ENCODE measurements at places on chromosomes 5 and 9.
A peak's percentile ranks its signal among the peaks of the same experiment; 100 is the strongest.

GRCh38 chr9:132075853-132076252 lies 3.8 kb downstream of the MED27 start:
- DNase-seq: no peak

DNA sequence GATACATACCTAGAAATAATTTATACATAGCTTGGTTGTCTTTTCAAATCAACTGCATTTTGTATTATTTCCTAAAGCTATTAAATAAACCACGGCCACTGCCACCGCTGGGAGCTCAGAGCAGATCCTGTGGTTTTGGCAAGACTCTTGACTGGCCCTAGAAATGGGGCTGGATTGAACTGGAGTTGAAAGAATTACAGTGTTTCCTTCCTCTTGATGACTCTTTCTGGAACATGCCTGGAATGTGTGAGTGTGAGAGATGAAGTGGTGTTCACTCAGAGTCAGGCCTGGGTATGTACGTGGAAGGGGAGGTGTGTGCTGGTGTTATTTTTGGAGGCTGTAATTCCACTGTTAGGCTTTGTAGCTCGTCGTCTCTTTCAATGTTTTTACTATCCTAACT lies 45.9 kb downstream of the TEK start:
- DNase-seq: peak; percentile 90

- no peak for DNase-seq
These were observed 22.4 kb upstream of the ANGPTL2 start for GRCh38 chr9:127144670-127145445.

DNA sequence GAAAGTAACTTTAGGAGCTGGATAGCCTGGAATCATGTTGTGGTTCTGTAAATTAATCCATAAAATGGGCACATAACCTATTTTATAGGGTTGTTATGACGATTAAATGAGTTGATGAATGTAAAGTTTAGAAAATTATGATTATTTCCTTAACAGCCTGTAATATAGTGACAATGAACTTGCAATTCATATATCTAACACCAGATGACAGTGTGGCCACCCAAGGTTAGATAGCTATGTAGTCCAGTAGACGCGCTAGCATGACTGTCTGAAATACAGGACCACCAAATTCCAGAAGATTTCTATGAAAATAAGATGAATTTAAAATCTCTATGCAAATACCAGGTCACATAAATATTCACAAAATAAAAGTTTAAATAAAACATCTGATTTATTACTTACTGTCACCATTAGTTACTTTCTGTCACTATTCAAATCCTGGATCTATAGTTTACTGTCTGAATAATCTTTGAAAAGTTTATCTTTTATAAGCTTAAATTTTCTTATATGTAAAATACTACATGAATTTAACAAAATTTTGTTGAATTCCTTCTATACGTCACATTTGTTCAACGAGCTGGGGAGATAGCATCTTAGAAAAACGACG lies 26.1 kb upstream of the MACIR start:
- peak; percentile 23 for DNase-seq

DNA sequence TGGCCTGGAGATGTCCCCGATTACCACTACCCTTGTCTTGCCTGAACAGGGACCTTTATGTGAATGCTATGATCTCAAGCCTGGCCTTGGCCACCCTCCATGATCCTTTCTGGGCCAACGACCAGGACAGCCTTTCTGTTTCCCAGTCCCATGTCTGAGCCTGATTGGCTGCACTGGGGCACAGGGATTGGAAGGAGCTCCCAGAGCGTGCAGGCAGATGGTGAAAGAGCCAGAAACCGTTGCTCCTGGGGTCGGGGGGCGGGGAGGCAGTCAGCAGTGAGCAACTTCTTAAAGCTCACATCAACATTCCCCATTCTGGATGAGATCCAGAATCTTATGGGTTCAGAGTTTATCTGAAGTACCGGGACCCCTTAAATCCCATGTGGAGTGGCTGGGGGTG lies 84.4 kb downstream of the INSYN2B start:
- peak; percentile 62 for DNase-seq

GRCh38 chr5:38555354-38556087 lies 925 bp downstream of the LIFR start:
- no peak for DNase-seq

DNA sequence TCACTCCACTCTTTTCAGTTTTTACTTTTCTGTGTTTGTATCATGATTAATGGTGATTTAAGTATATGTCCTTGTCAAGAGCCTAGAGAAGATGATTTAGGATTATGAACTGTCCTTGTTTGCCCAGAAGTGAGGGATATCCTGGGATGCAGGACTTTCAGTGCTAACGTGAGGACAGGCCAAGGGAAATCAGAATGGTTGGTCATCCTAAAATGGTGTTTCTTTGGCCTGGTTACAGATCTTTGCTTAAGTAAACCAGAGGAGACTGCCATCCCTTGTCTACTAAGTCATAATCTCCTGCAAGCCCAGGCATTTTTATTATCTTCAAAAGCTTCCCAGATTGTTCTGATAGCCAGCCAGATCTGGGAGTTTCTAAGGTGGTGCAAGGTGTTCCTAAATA lies 22.3 kb upstream of the DPYSL3 start:
- DNase-seq: no peak

DNA sequence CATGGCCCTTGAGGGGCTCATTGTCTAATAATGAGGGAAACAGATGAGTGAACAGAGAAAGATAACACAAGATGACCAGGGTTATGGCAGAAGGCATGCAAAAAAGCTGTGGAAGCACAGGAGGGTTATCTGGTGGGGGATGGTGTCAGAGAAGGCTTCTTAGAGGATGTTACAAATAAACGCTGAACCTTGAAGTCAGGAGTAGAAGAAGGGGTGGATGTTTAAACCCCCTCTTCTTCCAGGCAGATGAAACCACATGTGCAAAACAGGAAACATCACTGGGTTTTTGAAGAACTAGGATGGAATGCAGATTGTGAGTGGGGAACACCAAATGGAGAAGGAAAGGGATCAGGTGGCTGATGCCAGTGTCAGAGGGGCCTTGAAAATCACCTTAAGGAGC lies 41.8 kb upstream of the NR5A1 start:
- no peak for DNase-seq

DNA sequence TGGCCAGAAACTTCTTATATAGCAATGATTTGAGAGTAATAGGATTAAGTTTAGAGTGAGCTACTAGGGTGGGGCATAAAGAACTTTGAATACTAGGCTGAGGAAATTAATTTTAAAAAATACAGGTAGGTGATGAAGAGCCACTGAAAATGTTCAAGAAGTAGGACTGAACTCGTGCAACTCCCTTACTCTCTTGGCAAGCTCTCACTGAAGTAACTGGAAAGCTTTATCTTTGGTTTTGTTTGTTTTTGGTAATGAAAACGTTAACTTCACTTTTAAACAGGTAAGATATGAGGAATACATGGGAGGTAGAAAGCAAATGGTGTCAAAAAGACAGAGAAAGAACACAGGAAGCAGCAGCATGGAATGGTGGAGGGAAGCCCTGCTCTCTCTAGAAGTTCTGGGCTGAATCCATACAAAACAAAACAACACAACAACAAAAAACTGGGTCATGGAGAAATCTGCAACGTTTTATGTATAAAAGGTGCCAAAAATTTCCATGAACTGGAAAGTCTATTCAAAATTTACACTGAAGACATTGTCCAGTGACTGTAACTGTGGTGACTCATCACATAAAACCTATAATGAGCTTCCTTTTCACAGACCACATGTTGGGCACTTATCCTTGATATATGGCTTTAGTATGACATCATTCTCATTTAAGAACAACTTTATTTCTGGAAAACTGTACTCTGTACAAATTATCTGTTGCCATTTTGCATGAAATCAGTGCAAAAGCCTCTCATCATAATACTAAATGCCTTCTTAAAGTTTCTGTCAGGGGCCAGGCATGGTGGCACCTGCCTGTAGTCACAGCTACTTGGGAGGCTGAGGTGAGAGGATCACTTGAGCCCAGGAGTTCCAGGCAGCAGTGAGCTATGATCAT lies 91.2 kb upstream of the CHD1 start:
- peak; percentile 81 for DNase-seq

GRCh38 chr5:120843390-120843980 lies 379.4 kb downstream of the PRR16 start:
- DNase-seq: no peak

DNA sequence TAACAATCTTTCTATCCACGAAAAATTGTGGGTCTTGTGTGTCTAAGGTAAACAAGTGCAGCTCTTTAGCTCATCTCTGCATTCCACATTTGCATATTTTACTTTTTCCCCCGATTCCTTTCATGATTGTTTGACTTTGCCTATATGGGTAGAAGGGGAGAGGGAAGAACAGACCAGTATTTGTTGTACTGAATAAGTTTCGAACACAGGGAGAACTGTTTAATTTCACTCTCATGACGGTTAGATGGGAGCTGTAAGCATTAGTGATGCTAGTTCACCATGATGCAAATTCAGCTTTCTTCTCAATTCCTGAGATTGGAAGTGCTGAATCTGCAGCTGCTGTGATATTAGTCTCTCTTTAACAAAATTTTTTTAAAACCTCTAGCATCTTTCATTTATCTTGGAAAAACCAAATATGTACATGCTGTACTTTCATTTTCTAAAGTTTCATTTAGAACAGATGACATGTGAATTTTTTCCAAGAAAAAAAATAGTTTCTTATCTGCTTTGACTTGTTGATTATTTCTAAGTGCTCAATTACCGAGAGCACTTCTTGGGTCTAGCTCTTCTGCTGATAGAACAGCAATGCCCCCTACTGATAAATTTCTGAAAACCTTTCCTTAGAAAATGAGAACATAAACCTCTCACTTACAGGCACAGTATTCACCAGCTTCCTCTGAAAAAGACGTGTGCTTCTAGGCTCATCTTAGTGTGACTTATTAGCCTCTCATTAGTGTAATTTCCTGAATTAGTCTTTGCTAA lies 149.5 kb downstream of the BAAT start:
- DNase-seq: peak; percentile 17

DNA sequence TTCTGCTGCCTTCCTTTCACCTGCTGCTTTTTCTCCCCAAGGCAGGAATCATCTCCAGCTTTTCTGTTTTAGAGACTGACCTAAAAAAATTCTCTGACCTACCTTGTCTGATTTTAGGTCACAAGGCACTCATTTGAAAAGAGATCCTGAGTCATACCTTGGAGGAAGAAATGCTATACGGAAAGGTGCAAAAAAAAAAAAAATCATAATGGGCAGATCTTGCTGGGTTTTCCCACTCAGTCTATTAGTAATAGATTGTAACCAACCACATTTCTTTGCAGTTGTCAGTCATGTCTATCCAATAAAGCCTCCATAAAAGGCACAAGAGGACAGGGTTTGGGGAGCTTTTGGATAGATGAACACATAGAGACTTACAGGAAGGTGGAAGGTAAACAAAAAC lies 70.0 kb downstream of the MTREX start:
- DNase-seq: no peak

GRCh38 chr9:85223506-85224125 lies 518.1 kb downstream of the AGTPBP1 start:
- DNase-seq: peak; percentile 37

DNA sequence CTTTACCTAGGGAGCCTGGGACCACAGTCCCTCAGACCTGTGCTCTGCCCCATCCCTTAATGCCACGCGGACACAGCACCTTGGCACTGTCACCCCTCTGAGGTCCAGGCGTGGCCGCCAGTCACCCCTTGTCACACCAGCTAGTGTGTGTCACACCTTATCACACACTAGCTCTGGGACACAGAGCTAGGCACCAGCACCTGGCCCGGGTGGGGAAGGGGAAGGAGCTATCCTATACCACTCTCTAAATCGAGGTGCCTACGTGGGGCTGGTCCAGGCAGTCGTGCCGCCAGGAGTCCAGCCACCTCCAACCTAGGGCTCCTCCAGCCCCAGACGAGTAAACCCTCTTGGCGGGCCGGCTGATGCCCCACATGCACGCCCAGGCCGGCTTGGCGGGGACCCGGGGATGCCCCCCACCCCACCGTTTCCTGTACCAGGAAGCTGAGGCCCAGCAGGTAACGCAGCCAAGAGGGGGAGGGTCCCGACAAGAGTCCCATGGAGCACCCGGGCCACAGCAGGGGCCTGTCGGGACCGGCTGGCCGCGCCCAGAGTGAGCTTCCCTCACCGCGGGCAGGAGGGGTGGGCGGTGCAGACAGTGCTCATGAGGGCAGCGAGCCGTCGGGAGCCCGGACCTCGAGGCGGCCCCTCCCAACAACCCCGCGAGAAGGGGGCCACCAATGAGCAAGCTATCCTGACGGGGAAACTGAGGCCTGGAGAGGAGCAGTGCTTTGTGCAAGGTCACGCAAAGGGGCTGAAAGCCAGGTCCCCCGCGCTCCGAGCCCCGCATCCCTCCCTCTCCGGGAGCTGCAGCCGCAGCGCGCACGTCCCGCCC lies 550 bp downstream of the CORO2A start:
- peak; percentile 50 for DNase-seq

- no peak for DNase-seq
These were observed 82.4 kb downstream of the PTCH1 start for GRCh38 chr9:95434116-95435073.

- peak; percentile 64 for DNase-seq
These were observed 15.5 kb upstream of the FAM120AOS start for GRCh38 chr9:93468763-93469456.

GRCh38 chr9:127163409-127163808 lies 41.0 kb upstream of the ANGPTL2 start:
- DNase-seq: peak; percentile 73

GRCh38 chr9:134991808-134992754 lies 74.4 kb upstream of the FCN1 start:
- no peak for DNase-seq

DNA sequence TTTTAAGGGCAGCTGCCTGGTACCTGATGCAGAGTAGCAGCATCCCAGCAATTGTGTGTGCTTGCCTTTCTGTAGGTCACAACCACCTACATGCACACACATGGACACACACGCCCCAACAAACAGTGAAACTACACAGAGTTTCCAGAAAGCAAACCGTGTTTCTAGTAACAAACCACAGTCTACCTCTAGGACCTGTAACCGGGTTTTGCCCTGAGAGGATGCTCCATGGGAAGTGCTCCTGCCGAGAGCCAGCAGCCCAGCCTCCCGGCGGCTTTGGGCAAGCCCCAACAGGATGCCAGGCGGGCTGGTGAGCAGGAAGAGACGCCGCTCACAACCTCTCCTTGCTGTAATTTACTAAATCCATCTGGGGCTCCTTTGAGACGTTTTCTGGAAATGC lies 4.1 kb upstream of the TCF7 start:
- no peak for DNase-seq

DNA sequence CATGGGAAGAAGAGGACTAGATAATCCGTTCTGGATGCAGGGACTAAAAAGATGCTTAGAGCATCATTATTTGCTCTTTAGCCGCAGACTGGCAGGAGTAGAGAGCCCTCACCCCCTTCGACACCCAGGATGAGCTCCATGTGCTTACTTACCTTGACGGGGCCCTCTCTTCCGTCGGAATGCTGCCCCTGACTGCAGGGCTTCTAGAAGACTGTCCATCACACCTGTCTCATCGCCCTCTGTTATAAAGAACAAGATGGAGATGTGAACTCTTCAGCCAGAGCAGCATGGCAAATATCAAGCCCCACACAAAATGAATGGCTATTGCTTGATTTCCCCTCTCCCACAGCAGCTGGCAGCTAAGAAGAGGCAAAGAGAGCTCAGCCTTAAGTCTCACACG lies 35.1 kb downstream of the PCDHGC5 start:
- no peak for DNase-seq

DNA sequence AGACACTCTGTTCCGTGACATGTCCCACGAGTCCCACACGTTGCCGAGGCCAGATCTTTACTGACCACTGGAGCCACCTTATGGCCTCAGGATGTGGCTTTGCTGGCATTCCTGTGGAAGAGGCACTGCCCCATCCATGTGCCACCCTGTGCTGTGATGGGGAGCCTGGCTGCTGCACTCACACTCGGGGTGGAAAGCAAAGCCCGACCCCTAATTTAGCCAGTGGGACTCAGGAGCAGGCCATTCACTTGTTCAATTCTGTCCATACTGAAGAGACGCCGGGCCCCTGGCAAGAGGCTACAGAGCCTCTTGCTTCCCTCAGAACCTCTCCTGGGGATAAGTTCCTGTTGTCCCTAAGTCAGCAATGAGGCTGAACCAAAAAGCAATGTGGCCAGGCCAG lies 18.6 kb upstream of the CEP72 start:
- DNase-seq: no peak

Data from GM03348 (cell line).